Gastrocnemius medialis (tissue), 4 donors: ENCODE measurements at places on chromosomes 1 and 21. TPM values are rescaled to one million over a fixed set of nuclear protein-coding genes. Genes with fewer than 3 reads are reported as not detected.

DNA sequence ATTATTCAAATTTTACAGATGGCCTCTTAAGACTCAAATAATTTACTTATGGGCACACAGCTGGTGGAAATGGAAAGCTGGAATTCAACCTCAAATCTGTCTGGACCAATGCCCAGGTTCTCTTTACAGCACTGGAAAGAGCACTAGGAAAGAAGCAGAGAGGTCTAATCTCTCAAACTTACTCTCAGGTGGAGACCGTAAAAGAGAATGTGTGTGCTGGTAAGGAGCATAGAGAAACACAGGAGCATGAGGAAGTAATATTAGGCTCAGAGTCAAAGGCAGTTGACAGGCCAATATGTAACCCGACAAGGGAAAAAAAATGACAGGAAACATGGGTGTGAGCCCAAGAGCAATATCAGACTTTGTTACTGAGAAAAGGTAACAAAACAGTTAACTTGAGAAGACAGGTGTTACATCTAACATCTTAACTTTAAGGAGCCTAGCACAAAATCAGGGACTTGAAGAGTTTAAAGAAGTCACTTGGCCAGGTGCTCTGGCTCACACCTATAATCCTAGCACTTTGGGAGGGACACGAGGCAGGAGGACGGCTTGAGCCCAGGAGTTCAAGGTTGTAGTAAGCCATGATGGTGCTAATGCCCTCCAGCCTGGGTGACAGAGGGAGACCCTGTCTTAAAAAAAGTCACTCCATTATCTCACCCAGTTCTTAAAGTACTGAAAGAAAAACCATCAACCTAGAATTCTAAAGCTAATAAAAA, 20.7 kb downstream of the PPP1R15B start:
- DNase-seq = no peak

DNA sequence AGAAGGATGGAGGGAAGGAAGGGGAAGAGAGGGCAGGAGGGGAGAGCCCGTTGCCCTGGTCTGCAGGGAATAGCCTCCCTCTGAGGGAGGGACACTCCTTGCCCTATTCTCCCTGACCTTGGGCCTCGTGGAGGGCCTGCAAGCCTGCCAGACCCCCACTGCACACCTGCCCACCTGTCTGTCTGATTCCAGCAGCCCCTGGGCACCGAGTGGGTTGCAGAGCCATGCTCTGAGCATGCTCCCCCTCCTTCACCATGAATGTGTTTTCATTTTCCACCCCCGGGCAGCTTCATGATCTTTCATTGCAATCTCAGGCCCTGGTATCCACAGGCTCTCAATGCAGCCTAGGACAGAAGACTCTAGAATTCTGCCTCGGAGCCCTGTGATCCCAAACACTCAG, 5.1 kb upstream of the NPHP4 start:
- DNase-seq = no peak

- no peak for DNase-seq
Measured at GRCh38 chr1:92441697-92442342, 44.9 kb downstream of the GFI1 start.

GRCh38 chr1:114524944-114525343, 13.9 kb upstream of the TRIM33 start:
- no peak for DNase-seq

GNG4 gene
- not detected for total RNA-seq

GRCh38 chr1:221045842-221046831, 166.9 kb downstream of the HLX start:
- DNase-seq = no peak

DNA sequence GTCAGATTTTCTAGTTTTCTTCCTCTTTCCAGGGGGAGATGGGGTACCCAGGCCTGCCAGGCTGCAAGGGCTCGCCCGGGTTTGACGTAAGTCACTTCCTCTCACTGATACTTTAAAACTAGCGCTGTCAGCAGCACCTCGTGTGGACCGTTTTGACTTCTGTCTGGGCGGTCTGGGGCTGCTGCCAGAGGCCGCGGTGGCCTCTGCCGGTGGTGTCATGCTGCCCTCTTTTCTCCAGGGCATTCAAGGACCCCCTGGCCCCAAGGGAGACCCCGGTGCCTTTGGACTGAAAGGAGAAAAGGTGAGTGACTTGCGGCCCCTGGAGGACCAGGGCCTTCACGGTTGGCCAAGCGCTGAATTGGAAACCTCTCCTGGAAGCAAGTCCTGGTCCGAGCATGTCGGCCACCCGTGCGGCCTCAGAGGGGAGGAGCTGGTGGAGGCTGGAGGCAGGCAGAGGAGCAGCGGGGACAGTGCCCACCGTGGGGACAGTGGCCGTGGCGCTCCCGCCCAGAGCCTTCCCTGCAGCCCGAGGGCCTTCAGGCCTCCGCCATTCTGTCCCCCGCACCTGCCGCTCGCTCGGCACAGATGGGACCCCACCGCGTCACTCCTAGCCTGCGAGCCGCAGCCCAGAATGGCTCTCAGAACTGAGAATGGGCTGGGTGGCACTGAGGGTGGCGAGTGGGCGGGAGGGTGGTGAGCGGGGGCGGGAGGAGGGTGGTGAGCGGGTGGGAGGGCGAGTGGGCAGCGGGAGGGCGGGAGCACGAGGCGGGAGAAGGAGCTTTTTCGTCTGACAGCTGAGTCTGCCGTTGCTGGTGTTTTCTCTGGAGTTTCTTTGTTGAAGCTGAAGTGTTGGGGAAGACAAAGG, 9.4 kb downstream of the COL6A1 start:
- DNase-seq = peak; percentile 10

DNA sequence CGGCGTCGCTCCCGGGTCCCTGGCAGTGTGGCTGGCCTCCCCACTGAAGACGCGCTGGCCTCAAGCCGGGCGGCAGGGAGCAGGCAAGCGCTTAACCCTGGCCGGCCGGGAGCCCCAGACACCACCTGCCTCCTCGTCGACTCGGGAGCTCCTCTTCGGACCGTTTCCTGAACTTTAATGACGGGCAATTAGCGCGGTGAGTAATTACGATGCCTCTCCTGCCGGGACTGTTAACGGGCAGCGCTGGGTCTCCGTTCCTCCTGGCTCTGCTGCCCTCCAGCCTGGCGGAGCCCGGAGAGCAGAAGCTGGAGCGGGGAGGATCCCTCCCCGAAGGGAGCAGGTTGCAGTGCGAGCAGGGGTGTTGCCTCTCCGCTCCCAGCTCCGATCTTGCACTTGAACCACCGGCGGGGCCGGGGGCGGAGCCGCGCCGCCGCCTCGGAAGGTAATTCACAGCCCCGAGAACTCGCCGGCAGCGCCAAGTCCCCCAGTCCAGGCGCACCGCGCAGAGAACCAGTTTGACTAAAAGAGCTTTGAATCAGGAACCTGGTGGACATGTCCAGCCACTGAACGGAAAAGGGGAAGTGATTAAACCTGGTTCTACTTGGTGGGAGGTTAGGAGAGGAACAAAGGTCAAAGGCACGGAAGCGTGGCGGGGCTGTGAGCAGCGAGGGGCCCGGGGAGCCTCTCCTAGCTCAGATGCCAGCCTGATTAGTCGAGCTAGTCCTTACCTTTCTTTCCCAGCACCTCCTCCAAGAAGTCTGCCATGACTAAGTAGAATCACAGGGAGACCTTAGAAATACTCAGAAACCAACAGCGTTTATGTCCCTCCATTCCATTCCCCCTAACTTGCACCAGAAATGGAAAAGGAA, 18.3 kb upstream of the PLEKHA6 start:
- DNase-seq = peak; percentile 10

DNA sequence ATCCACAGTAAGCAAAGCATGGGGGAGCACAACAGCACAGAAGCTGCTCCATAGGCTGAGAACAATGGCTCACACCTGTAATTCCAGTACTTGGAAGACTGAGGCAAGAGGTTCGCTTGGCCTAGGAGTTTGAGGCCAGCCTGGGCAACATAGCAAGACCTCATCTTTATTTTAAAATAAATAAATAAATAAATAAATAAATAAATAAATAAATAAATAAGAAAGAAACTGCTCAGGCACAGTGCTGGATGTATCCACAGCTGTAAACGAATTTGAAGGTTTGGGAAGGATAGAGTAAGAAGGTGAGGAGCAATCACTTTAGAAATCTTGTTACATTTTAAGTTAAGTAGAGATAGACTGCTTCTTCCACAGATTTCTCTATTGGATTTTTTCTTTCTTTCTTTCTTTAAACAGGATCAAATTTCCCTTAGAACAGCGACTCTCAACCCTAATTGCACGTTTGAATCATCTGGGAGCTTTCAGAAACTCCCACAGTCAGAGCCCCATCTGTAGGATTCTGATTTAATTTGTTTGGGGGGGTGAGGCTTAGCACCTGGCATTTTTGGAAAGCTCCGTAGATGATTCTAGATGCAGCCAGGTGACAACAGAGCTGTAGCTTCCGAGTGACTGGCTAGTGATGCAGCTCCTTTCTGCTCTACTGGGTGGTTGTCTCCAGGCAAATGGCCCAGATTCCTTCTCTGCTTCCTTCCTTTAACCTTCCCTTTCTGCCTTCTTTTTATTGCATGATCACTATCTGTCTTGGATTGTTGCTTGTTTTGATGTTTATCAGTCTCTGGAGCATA, 53.5 kb downstream of the S1PR1 start:
- DNase-seq = no peak

SLC35D1 gene
- 6.7 TPM for total RNA-seq

GRCh38 chr1:7554385-7555235, 216.5 kb upstream of the VAMP3 start:
- DNase-seq = no peak

DNA sequence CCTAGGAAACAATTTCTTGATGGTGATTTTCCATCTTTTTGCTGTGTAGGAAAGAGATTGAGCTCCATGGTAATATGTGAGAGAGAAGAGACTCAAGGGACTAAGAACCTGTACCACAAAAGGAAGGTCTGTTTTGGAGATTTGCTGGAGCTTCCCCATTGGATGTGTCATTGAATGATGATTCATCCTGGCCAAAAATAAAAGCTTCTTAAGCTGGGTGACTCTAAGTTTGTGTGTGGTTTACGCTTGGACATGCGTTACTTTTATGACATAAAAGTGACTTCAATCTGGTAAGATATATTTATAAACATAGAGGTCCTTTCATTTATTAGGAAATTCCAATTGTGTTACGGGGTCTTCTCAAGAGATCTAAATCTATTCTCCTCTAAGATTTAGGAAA, 17.4 kb upstream of the IL19 start:
- no peak for DNase-seq

DNA sequence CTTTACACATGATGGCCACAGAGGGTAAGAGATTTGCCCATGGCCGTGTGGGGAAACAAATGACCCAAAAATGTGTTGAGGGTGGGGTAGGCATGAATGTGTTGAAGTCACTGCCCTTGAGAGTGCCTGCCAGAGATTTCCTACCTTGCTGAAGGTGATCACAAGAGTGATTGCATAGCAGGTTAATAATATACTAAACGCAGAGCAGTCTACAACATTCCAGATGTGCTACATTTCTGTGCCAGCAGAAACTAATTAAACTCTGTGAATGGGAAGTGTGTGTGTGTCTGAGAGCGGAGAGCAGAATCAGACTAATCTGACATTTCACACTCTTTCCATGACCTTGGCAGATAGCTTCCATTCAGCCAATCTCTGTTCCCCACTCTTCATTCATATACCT, 93.3 kb upstream of the CD53 start:
- no peak for DNase-seq

DNA sequence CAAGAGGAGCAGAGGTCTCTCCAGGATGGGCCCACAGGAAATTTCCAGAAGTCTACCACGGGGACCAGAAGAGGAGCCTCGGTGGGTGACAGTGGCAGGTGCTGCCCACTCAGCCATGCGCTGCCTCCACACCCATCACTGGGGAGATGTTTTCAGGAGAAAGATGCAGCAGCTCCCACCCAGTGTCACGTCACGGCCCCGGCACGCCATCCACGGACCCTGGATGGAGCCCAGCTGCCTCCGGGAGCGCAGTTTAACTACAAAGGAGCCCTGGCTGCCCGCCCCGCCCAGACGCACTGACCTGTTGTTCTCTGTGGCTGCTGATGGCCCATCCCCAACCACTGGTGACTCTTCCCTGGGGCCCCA, 6.8 kb downstream of the TSPEAR start:
- no peak for DNase-seq

PSMG1 gene
- total RNA-seq = 31.0 TPM

DNA sequence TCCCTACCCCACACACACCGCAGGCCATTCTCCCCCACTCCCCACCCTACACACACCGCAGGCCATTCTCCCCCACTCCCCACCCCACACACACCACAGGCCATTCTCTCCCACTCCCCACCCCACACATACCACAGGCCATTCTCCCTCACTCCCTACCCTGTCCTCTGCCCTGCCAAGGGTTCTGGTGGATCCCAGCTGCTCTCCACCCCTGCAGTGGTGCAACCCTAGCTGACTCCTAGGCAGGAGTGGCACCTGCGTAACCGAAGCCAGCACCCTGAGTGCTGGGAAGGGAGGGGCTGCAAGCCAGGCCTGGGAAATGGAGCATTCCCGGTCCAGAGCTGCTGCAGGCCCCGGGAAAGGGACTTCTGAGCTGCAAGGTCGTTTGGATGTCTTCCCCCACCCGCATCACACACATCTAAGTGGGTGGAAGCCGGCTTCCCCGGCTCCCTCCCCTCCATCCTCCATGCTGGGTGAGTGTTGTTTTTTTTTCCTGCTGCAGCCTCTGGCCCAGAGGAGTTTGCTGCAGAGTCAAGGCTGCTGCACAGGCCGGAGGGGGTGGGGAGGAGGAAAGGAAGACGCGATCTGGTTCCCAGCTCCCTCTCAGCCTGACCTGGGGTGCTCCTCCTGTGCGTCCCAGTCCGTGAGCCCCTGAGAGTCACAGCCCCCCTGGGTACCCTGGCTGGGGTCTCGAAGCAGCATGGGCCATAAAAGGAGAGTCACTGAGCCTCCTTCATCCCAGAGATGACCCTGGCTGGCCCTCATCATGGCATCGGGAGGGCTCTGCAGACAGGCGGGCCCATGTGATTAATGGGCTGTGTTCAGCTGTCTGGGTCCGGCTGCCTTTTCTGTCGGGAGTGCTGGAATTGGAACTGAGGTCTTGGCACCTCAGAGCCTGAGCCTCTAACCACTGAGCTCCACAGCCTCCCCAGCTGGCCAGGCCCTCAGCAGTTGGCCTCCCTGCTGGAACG, 16.1 kb downstream of the H6PD start:
- peak; percentile 88 for DNase-seq

WNT9A gene
- total RNA-seq = 10.7 TPM

DNA sequence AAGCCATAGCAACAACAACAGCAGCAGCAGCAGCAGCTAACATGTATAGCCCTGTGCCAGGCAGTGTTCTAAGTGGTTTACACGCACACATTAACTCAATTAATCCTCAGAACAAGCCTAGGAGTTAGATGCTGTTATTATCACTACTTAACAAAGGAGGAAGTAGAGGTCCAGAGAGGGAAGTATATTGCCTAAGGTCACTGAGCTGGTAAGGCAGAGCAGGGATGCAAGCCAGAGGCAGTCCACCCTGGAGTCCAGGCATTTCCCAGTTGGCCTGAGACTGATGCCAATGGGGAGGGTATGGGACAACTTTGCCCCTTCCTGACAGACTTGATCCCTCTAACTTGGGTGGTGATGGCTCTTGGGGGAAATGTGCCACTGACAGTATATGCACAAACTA, 6.8 kb downstream of the CDC14A start:
- DNase-seq = no peak

SPOCD1 gene
- total RNA-seq = not detected

ORC1 gene
- total RNA-seq = 0.29 TPM

GRCh38 chr1:50971748-50972305, 1.8 kb downstream of the CDKN2C start:
- DNase-seq = no peak
